ENCODE measurements at places on chromosomes 5 and 9.
A peak's percentile ranks its signal among the peaks of the same experiment; 100 is the strongest.

DNA sequence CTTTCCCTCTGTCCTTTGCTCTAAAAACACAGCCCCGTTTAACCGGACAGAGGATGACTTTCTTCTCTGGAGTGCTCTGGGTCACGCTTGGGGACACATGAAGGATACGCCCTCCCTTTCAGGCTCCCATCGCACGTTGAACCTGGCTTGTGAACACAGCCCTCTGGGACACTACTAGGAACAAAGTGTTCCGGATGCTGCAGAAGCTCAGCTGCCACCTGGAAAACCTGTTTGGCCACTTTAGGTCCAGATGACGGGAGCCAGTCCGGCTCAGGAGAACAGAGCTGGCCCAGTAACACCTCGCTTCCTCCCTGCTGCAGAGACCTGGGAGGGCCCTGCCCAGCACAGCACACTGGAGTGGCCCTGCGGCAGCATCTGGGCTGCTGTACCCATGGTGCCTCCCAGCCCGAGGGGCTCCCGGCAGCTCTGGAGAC is 60.1 kb downstream of the GADD45G start:
- DNase-seq, result peak; percentile 58

GRCh38 chr9:90107726-90108655 is 503.2 kb downstream of the GADD45G start:
- DNase-seq, result no peak

GRCh38 chr9:120689860-120690259 is 24.4 kb downstream of the MEGF9 start:
- no peak for DNase-seq

- no peak for DNase-seq
Measured at GRCh38 chr5:135442431-135443160, 4.6 kb downstream of the DCANP1 start.

DNA sequence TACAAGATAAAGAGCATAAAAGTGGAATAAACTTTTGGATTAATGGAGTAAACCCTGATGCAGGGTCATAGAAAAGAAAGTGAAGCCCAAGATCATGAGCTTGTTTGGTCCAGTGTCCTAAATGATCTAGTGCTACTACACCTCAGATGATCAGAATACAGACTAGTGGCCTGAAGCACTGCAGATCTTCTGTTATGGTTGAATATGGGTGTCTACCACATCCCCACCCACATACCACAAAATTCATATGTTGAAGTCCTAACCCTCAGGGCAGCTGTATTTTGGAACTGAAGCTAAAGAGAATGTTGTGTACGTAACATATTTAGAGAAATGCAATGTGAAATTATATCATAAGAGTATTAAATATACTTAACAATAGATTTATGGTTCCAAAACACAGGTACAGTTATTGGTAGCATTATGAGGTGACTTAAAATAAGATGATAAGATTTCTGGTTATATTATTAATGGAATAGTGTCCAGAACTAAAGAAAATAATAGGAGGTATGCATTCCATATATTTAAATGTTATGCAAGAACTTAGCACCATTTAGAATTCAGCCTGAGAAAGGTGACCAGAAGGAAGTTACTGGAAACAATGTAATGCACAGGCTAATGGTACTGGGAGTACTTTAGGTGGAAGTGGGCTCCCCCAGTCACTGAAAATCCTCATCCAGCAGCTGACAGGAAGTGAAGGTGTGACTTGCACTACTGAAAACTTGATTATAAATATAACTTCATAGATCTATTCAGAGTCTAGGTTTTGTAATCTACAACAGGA is 1155.1 kb downstream of the TAF11L14 start:
- no peak for DNase-seq

DNA sequence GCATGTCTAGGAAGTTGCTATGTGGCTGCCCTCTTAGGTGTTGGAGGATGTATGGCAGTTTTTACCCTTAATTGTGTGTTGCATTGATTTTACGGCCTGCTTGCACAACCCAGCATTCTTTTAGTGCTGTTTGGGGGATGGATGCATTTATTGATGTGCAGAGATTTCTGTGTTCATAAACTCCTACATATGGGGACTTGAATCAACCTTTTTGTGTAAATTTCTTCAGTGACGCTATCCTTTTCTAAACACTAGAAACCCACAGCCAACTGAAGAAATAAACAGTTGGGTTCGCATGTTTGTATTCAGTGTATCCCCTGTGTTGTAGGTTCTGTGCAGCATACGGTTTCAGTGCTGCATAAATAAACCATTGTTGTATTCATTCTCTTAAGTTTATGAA is 263.7 kb downstream of the RASEF start:
- DNase-seq, result no peak
